ENCODE measurements at places on chromosomes 1 and 21.
A peak's percentile ranks its signal among the peaks of the same experiment; 100 is the strongest.

- DNase-seq: no peak
Observed at GRCh38 chr21:16330082-16330907, 600.5 kb downstream of the USP25 start.

GRCh38 chr1:149926296-149926695, 1.3 kb downstream of the SF3B4 start:
- DNase-seq: no peak

DNA sequence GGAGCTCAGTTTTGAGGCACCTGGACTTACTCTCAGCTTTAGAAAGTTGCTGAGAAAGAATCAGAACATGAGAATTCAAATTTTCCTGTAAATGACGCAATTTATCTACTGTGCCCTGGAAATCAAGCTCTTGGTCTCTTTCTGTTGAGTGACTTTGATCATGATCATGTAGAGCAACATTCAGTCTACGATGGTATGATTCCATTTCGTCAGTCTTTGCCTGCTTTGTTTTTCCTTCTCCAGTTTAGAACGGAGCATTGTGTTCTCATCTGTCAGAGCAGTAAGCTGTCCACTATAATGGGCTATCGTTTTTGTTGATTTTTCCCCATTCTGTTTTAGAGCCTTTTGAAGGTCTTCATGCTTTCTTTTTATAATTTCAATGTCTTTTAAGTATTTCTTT, 20.7 kb downstream of the SFT2D2 start:
- DNase-seq: no peak

GRCh38 chr1:167121375-167122120, 27.7 kb downstream of the STYXL2 start:
- no peak for DNase-seq

DNA sequence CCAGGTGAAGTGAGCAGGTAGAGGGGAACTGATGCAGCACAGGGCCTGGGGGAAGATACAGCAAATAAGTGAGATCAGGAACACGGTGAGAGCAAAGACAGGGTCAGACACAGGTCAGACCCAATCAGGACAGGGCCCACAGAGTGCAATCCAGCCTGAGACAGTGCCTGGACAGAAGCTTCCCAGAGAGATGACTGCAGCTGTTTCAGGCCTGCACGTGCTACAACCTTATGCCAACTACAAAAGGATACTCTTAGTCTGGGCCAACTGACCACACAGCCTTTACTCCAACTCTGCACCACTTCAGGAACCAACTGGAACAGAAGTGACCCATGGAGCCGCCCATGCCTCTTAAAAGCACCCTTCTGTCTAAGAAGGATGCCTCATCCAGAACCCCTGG, 228.0 kb downstream of the TOMM20 start:
- no peak for DNase-seq

DNA sequence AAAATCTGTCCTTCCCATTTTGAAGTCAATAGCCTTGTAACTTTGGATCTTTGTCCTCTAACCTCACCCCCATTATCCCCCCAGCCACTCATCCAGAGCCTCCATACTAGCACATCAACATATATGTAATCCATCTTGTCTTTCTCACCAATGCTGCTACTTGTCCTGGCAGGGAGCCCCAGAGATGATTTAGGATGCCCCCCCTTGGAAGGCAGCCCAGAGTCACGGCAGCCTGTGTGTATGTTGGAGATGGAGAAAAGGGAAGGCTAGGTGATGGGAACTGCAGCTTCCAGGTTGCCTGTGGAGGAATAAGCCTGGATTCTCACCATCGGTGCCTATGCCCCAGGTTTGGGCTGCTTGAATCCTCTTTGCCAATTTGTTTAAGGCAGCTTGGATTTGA, 51.7 kb upstream of the SCMH1 start:
- no peak for DNase-seq

DNA sequence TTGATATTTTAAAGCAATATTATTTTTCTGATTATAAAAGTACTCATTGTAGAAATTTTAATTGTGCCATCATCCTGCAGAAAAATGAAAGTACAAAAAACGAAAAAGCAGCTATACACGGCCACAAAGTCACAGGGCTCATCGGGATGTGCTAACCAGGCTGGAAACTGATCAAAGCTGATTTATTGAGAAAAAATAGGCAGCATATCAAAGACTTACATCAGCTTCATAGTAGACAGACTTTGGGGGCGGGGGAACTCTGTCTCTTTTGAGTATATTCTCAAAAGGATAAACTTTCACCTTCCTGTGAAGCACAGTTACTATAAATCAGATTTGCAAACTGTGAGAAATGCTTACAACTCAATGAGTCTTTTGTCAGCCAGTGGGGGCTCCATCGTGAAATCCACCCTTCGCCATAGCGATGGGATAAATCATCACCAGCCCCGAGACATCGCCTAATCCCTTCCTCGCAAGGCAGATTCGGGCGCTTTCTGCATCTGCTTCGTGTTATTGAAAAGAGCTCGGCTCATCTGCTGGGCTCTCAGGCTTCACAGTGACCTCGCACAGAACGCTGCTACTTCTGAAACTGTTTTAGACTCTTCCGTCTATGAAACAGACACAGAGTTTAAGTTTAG, 69.2 kb upstream of the ERG start:
- DNase-seq: no peak

- DNase-seq: no peak
Observed at GRCh38 chr1:147496571-147497210, 44.6 kb upstream of the BCL9 start.

GRCh38 chr1:66723985-66724384, 28.3 kb upstream of the DYNLT5 start:
- DNase-seq: no peak

DNA sequence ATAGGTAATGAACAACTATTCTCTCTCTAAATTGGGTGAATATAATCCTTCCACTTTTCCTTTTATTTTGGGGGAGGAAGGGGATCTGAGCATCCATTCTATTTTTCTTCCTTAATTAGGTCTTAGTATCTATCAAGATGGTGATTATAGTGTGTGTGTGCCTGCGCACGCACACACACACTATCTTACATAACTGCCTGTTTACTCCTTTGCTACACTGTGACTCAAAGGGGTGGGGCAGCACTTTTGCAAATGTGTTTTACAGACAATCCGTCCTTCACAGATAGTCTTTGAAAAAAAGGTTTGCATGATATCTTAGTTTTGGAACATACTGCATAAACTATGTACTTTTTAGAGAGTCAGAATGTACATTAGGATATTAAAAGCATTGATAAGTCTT, 191.5 kb downstream of the SDCCAG8 start:
- no peak for DNase-seq

DNA sequence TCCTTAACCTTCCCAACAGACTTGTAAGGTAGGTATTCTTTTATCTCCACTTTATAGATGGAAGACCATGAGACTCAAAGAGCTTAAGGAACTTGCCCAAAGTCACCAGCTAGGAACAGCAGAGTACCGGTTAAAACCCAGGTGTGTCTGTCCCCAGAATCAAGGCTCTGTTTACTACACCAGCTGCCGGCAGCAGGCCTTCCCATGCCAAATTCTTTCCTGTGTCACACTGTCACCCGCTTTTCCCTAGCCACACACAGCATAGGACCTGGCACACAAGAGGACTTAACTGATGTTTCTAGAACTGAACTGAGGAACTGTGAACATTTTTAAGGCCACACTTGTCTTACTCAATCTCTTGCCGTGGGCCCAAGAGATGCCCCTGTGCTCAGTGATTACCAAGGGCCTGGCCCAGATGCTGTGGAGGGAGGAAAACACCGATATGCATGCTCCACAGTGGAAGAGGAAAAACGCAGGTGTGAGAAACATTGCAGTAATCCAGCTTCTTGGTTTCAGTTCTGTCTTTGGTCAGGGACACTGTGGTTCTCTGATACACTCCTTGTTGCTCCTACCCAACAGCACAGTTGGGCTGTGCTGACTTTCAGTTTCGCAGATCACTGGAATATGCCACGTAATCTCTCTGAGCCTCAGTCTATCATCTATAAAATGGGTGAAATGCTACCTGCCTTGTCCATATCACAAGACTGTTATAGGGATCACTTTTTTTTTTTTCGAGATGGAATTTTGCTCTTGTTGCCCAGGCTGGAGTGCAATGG, 13.9 kb upstream of the LY9 start:
- peak; percentile 68 for DNase-seq

GRCh38 chr21:46212721-46213484, 15.7 kb downstream of the LSS start:
- no peak for DNase-seq

DNA sequence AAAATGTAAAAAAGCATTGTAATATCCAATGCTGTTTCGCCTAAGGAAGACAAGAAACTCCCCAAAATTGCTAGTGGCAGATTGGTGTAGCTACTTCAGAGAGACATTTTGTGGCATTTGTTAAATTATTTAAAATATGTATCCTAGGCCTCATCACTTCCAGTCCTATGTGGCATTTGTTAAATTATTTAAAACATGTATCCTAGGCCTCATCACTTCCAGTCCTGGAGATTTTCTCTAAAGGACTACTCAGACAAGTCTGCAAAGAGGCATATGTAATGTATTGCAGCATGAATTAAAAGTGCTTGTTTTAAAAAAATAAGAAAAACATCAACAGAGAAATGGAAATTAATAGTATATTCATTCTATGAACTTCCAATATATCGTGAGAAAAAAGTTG, 95.6 kb upstream of the KCTD3 start:
- no peak for DNase-seq

DNA sequence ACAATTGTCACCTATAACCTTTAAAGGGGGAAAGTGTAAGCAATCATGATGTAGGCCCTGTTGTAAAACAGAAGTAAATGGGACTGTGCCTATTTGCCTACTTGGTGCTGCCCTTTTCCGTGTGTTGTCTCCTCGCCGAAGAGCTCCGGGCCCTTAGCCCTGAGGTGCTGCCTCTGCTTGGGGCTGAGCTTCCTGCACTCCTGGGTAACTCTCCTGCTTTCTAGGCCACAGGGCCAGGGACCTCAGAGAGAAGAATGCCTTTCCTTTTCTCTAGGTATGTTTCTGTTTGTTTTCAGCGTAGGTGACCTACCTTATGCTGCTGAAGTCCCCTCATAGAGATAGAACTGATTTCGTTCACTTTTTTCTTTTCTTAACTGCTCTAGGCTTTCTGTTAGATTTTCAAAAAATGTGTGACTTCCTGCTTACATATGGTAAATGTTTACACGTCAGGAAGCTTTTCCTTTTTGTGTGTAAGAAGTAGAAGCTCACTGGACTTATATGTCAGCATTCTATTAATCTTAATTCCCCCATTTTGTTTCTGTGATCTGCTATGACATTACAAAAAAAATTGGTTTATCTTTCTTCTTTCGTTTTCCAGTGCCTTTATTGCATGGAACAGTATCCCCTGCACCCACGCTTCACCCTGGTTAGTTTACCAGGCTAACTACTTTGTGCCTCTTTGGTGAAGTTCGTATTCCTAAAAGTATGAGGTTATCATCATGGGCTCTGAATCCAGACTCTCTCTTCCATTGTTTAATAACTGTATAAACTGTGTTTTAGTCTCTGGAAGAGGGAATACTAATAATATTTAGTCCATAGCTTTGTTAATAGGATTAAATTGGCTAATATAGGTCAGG, 61.7 kb downstream of the ITSN1 start:
- no peak for DNase-seq

GRCh38 chr1:24702511-24703293, 42.5 kb upstream of the CLIC4 start:
- DNase-seq: no peak

- DNase-seq: peak; percentile 6
Observed at GRCh38 chr1:35706846-35707600, 11.7 kb downstream of the C1orf216 start.

DNA sequence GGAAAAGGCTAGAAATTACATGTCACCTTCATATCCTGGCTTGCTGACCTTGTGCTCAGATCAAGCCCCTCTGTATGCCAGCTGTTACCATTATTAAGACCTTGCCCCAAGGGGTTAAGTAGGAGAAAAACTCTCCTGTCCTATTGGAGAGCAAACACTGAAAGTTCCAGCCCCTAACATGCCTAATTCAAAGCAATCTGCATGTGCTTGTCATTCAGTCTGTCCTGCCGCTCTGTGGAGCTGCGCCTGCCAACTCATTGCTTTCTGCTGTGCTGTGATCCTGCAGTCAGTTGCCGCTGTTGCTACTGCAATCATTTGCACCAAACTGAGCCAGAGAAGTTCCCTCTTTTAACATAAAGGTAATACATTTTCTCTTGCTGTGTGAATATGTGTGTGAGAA, 113.4 kb downstream of the DISP1 start:
- no peak for DNase-seq

GRCh38 chr1:5844442-5844841, 147.8 kb downstream of the NPHP4 start:
- DNase-seq: no peak

DNA sequence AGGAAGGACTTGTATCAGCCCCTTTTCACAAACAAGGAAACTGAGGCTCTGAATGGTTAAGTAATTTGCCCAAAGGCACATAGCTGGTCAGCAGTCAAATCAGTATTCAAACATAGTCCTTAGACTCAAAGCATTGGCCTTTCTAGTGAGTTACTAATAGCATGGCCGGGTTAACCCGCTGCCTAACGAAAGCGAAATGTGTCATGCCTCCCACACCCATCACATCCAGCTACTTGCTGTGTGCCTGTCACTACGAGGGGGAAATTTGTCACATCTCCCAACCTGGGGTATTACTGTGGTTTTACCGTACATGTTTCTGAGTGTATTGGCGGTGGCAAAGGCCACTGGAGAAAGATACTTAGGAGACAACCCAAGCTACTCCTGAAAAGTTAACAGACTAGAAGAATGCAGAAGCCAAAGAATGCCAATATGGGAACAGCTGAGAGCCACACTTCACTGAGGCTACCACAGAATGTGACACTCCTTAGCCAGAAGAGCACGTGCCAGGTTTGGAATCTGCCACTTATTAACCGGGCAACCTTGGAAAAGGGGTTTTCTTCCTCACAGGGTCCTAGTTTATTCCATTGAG, 363.5 kb downstream of the KCNH1 start:
- DNase-seq: no peak

DNA sequence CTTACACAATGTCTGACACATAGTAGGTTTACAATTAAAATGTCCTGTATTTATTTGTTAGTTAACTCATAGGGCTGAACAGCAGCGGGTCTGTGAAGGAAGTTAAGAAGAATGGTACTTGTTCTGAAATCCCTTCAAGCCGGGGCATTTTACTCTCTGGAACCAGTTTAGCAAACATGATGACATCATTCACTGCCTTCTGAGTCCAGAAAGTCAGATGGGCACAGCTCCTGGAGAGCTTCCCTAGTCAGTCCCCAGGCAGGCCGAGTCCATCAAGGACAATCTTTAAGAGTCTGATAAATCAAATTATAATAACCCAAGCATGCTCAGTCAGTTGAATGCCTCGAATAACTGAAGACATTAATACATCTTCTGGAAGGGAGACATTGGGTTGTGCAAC, 125.4 kb upstream of the DAB1 start:
- DNase-seq: no peak

DNA sequence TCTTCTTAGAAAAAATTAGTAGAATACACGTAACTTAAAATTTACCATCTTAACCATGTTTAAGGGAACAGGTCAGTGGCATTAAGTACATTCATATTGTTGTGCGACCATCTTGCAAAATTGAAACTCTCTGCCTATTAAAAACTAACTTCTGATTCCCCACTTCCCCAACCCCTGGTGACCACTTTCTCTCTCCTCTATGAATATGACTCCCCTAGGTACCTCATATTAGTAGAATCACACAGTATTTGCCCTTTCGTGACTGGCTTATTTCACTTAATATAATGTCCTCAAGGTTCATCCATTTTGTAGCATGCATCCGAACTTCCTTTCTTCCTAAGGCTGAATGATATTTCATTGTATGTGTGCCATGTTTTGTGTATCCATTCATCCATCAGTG, 15.1 kb upstream of the TARBP1 start:
- DNase-seq: no peak
